CD4-positive, alpha-beta T cell treated with Interleukin-12 subunit alpha and Interleukin-12 subunit beta, for 1 hour (primary cell): ENCODE measurements at places on chromosomes 13 and 19.
A peak's percentile ranks its signal among the peaks of the same experiment; 100 is the strongest.

- DNase-seq = no peak
These were observed 315.2 kb downstream of the ATP8A2 start for GRCh38 chr13:25686831-25687470.

- DNase-seq = no peak
These were observed 22.5 kb downstream of the LTBP4 start for GRCh38 chr19:40623403-40624251.

GRCh38 chr13:72953391-72953965, 105.3 kb upstream of the KLF5 start:
- no peak for DNase-seq

GRCh38 chr13:46751811-46752635, 44.9 kb downstream of the ESD start:
- peak; percentile 68 for DNase-seq

DNA sequence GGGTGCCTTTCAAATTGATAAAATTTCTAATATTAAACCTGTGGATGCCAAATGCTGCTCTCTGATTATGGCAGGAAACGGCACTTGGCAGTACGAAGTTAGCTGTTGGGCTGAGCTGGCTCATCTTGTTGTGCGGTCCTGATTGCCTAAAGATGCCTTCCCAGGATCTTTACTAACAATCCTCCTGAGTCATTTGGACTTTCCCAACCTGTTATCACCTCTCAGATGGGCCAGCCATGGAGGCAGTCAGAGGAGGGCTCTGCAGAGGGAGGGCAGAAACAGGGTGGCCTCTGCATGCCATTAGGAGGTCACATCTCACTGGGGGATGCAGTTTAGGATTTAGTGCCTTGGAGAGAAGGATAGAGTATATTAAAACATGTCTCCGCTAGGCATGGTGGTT, 27.3 kb downstream of the ALOX5AP start:
- DNase-seq = no peak

- no peak for DNase-seq
These were observed 6.9 kb downstream of the COMP start for GRCh38 chr19:18783958-18784785.

- DNase-seq = no peak
These were observed 22.1 kb downstream of the CD70 start for GRCh38 chr19:6568816-6569215.

- no peak for DNase-seq
These were observed 46.9 kb upstream of the AKAP11 start for GRCh38 chr13:42225051-42225450.

DNA sequence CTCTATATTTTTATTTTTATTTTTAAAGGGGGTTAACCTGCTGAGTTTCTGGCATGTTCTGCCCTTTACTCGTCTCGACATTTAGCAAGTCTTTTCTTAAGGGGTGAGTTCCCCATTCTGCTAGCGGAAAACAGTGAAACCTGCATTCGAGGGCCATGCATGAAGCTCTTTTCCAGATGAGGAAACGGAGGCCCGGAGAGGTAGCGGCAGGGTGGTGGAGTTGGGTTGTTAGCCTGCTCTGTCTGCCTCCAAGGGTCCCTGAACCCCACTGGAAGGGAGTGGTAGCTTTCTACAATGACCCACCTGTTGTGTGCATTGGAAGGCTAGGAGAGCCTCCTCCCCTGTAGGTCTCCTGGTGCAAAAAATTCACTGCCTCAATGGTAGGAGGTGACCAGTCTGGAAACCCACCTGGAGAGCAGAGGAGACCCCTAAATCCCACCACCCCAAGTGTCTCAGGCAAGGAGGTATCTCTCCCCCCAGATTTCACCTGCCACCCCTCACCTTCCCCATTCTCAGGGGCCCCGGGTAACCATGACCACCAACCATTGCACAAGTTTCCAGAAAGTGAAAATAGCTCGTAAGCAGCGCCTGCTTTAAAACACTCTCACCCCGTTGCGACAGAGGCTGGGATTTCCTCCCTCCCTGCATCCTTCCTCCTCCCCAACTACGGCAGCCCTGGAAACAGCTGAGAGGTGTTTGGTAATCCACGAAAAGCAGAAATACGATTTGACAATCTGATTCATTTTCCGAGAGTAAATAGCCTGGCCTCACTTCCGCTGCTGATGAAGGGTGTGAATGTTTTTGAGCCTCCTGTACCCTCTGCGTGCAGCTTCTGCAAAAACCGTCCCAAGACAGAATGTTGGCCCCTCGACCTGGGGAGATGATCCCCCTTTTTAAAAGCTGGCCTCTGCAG, 3.5 kb downstream of the KLF2 start:
- DNase-seq = peak; percentile 80

GRCh38 chr19:2064395-2064787, 13.3 kb upstream of the MKNK2 start:
- DNase-seq = no peak
